ENCODE measurements at places on chromosomes 4 and X. TPM values are rescaled to one million over a fixed set of nuclear protein-coding genes. Genes with fewer than 3 reads are reported as not detected.

The CENPC gene
- total RNA-seq: 4.5 TPM

The OPHN1 gene
- total RNA-seq: 1.5 TPM

The SLC38A5 gene
- total RNA-seq: 0.10 TPM

The TMEM271 gene
- not detected for total RNA-seq

The RNF128 gene
- total RNA-seq: not detected

The RNF212 gene
- total RNA-seq: 2.1 TPM

The NRK gene
- not detected for total RNA-seq

The CT83 gene
- not detected for total RNA-seq

The PRDM8 gene
- 0.70 TPM for total RNA-seq

The CT47B1 gene
- total RNA-seq: not detected

The SMR3B gene
- total RNA-seq: not detected

The DIAPH2 gene
- total RNA-seq: 2.4 TPM

The MTHFD2L gene
- total RNA-seq: 6.5 TPM
